H1 (cell line): ENCODE measurements at places on chromosomes 16 and 17.

- no peak for DNase-seq
- H3K27ac ChIP-seq, result no peak overlapping the region
- H3K36me3 ChIP-seq, result no peaks in the 10 kb centered on the region; the same call in 1 of the 2 replicates
- H3K4me1 ChIP-seq, result no peaks in the 10 kb centered on the region
These were observed 90.2 kb downstream of the VPS53 start for GRCh38 chr17:624341-624860.

DNA sequence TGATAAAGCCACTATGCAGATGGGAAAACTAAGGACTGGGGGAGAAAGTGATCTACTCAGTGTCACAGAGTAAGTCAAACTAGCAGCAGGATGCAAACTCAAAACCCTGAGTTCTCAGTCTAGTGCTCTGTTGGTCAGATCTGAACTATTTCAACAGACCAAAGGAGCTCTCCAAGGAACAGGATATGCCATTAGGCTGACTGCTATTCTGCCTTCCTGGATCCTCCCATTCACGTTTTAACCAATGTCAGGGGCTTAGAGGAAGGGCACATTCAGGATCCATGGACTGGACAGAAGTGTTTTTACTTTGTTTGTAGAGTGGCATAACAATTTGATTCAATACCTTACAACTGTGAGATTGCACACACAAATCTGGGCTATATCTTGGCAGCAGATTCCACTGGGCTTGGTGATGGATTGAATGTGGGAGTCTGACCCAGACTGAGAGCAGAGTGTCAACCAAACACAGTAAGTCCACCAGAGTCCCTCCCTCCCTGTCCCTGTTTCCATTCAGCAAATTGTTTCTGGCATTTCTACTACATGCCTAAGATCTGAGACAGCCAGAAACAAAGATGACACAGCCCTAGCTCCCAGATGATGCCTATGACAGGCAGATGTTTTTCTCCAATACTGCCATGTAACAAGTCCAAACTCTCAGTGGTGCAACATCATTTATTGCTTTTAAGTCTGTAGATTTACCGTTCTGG lies 337.8 kb upstream of the CDH5 start:
- H3K4me3 ChIP-seq, result no peak overlapping the region
- no peaks in the 10 kb centered on the region for H3K36me3 ChIP-seq
- no peaks in the 10 kb centered on the region for H3K4me1 ChIP-seq
- DNase-seq, result no peak
- no peak overlapping the region for H3K27ac ChIP-seq

DNA sequence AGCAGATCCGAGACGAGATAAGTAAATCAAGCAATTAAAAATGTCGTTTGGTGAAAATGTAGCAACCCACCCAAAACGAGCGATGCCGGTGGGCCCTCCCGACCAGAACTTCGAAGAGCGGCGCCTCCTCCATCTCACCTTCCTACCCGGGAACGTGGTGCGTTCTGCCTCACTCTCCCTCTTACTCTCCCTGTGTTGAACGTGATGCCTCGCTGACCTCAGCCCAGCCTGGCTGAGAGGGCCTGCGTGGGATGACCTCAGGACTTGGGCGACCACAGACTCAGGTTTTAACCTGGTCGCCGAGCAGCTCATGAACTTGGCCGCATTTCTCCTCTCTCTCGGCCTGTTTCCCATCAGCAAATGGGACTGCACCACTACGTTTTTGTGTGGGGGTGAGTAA lies 69.7 kb upstream of the RPL38 start:
- no peaks in the 10 kb centered on the region for H3K4me1 ChIP-seq
- no peaks in the 10 kb centered on the region for H3K36me3 ChIP-seq
- no peak overlapping the region for H3K27ac ChIP-seq

DNA sequence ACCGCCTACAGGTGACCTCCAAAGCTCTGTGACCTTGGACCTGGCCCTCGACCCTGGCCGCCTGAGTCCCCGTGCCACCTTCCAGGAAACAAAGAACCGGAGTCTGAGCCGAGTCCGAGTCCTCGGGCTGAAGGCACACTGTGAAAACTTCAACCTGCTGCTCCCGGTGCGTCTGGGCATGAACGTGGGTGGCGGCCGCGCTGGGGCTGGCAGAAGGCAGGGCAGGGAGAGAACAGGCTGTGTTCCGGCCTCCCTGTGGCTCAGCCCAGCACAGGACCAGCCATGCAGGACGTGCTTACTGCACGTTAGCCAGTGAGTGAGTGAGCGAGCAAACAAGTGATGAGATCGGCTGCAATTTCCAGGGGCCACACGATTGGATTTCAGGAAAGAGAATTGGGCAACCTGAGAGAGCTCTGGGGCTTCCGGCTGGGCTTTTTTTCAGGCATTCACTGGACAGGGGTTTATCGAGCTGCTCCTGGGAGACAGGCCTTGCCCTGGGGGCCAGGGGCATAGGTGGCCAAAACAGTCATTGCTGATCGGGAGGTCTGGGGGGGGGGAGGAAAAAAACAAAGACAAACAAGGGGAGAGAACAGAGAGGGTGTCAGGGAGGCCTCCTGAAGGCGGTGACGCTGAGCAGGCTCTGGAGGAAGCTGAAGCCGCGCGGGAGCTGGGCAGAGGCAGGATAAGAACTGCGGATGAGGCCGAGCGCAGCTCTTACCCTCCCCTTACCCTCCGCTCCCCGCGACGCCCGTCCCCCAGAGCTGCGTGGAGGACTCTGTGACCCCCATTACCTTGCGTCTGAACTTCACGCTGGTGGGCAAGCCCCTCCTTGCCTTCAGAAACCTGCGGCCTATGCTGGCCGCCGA lies 16.9 kb downstream of the ITGAX start:
- no peak overlapping the region for H3K4me3 ChIP-seq
- H3K36me3 ChIP-seq, result no peaks in the 10 kb centered on the region
- H3K4me1 ChIP-seq, result no peaks in the 10 kb centered on the region
- no peaks in the 10 kb centered on the region for H3K27me3 ChIP-seq
- no peak for DNase-seq

- 0 out of 2 replicates have a peak, but pooled peaks cover 2% of the 10 kb centered on the region for H3K4me1 ChIP-seq
- H3K27ac ChIP-seq, result no peak overlapping the region
- H3K27me3 ChIP-seq, result no peaks in the 10 kb centered on the region
- no peak for DNase-seq
- peak overlapping the region; percentile 91 for H3K4me3 ChIP-seq
- H3K36me3 ChIP-seq, result no peaks in the 10 kb centered on the region
These were observed 740 bp upstream of the POLR3E start for GRCh38 chr16:22296225-22297113.

DNA sequence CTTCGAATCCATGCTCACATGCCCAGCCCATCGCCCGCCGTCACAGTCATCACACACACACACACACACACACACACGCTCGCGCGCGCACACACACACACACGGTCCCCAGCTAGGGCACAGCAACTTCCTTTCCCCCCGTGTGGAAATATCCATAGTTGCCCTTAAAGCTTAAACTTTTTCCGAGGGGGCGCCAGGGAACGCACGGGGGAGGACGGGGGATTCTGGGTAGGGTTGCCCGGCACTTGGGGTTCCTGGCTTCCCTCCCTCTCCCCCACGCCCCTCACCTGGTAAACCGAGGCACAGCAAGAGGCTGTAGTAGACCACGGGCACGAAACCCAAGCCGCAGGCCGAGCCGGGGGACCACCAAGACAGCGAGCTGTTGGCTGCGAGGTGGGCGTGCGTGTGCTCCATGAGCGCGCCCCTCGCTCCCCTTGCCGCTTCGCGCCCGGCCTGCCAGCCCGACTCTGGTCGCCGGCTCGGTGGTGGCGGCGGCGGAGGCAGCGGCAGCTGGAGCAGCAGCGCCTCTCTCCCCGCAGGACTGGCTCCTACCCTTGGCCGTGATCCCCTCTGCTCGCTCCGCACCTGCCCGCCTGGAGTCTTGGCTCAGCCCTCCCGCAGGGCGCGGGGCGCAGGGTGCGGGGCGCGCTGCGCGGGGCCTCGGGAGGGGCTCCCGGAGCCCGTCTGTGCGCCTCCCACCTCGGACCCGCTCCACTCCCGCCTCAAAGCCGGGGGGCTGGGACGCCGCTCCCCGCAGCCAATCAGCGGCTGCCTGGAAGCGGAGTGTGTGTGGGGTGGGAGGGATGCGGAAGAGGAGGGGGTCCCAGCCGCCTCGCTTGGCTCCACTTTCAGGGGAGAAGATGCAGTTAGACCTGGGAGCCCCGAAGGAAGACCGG lies at the start of gene GPR139:
Gene GPR139, minus strand, starts transcription at position 688 of the 896 bp plus-strand sequence. Its CDS starts 274 bp downstream, at position 414.
- H3K27ac ChIP-seq, result no peak within 1 kb of the TSS
- H3K4me3 ChIP-seq, result peak within 1 kb of the TSS; percentile 67
- DNase-seq, result no peak
- H3K27me3 ChIP-seq, result peaks cover 36% of the 10 kb centered on the region
- H3K4me1 ChIP-seq, result peaks cover 23% of the 10 kb centered on the region
- 0 out of 2 replicates have a peak, but pooled peaks cover 3% of the 10 kb centered on the region for H3K36me3 ChIP-seq

DNA sequence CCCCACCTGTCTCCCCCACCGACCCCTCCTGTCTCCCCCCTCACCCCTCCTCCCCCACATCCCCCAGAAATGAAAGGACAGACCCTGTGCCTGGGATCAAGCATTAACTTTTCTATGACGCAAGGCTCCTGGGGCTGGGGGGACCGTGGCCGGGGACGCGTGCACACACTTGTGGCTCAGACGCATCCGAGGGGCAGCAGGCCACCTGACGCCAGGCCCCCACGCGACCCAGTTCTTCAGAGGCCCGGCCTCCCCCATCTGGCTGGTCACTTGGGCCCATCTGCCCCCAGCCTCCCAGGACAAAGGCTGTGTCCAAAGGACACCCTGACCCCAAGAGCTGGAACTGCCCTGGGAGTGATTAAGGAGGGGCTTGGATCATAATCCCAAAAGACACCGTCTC lies 14.0 kb upstream of the PVALEF start:
- H3K27ac ChIP-seq, result no peak overlapping the region
- no peak overlapping the region for H3K4me3 ChIP-seq
- H3K27me3 ChIP-seq, result no peaks in the 10 kb centered on the region
- no peaks in the 10 kb centered on the region for H3K4me1 ChIP-seq
- H3K36me3 ChIP-seq, result no peaks in the 10 kb centered on the region
